ENCODE measurements at places on chromosomes 2 and 18.

DNA sequence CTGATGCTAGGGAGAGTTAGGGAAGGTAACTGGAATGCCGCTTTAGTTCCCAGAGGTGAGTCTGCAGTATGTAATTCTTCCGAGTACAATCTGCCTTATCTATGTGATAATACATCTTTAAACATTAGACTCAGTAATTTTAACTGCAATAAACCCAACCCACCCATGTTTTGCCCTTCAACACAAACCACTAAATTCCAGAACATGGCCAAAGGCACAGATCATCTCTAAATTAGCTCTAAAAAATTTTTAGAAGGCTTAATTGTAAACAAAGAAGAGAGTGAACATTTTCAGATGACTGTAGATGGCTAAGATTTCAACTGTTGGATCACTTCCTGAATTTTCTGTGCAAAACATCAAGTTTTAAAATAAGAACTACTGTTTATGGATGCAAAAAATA, 488.7 kb upstream of the ID2 start:
- no peak for DNase-seq

- peak; percentile 48 for DNase-seq
These were observed at the start of gene ERICH2 for GRCh38 chr2:170770008-170770605. ERICH2 (plus strand) TSS chr2:170770378; CDS start chr2:170770682, 304 bp downstream.

DNA sequence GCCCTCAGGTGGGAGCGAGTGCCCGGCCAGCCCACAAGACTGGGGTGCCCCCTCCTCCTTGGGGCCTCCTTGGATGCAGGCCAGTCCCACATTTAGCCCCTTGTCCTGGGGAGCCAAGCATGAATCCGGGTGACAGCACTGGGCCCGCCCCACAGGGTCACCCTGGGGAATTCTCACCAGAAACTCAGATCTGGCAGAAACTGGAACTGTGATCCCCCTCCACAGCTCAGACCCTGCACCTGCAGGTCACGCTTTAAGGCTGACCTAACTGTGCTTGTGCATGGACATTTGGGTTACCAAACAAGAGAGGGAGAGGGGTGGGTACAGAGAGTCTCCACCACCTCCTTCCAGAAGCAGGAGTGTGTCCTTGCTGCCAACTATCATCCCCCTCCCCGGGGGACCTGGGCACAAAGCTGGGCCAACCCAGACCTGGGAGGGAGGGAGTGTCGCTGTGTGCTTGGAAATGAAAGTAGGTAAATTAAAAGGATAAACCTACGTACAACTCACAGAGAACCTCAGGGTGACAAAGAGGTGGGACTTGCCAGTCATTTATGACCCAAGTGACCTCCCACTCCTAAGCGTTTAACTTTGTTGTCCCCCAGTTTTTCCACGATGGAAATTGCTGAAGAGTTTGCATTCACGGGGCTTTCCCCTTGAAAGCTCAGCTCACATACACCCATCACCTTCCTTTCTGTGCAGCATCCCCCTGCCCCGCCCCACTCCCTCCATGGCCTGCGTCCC, 9.1 kb downstream of the ITM2C start:
- no peak for DNase-seq

- no peak for DNase-seq
These were observed 150.3 kb downstream of the TMEM18 start for GRCh38 chr2:526918-527317.

All from NCI-H2171 (cell line).